ENCODE measurements at places on chromosomes 1 and 21.

GRCh38 chr1:1627261-1627828 is 4.6 kb upstream of the MMP23B start:
- DNase-seq, result no peak

DNA sequence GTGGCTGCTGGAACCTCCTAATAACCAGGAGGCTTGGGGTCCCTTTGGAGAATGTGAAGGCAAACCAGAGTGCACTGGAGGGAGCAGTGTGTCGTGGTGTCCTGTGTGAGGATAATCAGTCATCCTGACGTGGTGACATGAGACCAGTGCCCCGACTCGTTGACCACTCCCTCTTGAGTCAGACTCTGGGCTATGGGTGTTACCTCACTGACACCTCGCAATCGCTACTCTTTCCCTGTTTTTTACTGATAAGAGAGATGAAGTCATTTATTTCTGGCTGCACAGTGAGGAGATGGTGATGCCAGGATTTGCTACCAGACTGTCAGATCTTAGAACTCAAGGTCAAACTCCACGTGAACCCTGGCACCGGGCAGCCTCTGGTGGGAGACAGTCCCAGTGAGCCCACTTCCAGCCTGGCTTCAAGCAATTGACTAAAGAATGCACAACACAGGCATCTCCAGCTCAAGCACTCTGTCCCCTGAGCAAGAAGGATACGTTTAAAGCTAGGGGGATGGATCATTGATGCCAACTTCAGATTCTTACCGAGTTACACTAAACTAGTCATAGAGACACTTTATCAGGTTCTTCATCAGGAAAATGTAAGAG is 30.3 kb downstream of the UBASH3A start:
- no peak for DNase-seq

GRCh38 chr1:162676750-162677149 is 44.5 kb downstream of the DDR2 start:
- no peak for DNase-seq

GRCh38 chr21:36917471-36918158 is 48.9 kb downstream of the HLCS start:
- no peak for DNase-seq

GRCh38 chr1:193525917-193526710 is 339.7 kb upstream of the B3GALT2 start:
- DNase-seq, result no peak

DNA sequence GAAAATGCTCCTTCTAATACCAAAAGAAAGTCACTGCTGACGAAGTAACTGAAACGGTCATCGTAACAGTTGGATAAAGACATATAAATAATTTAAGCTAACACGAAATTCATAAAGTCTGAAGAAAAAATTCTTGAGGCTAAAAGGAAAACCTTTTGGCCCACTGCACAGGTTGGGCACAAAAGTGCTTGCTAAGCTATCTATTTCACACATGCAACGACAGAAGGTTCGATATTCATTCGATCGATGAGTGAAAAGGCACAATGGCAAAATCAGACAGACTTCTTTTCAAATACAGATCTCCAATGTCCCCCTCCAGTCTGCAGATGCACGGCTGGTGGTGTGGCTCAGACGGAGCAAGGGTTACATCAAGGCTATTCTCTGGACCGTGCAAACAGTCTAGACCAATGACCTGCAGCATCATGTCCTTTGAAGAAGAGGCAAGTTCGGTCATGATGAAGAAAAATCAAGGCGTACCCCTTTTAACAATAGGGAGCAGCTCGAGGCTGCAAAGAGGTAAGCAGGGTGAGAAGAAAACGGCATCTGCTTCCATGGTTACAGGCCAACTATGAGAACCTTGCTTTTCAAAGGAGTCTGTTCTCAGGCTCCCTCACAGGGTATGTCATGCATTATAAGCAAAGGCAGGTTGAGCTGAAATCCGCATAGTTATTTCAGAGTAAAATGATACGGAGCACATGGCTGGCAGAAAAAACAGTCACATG is 579.6 kb downstream of the USP25 start:
- no peak for DNase-seq

DNA sequence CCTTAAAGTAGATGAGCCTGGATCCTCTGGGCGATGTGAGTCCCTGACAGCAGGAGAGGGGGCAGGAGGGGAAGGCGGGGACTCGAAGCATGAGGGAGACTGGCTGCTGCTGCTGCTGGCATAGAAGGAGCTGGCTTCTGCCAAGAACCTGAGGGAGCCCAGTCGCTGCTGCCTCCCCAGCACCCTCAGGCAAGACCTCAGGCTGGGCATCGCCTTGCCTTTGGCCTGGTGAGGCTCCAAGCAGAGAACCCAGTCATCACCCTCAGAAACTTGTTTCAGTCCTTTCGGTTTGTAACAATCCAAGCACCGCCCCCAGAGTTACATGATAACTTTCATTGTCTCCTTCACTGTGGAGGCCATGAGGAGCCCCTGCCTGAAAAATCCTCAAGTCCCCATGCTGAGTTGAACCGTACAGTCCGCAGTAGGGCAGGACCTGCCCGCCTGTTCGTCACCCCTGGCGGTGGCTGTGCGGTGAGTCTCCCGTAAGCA is 38.8 kb downstream of the POFUT2 start:
- no peak for DNase-seq

DNA sequence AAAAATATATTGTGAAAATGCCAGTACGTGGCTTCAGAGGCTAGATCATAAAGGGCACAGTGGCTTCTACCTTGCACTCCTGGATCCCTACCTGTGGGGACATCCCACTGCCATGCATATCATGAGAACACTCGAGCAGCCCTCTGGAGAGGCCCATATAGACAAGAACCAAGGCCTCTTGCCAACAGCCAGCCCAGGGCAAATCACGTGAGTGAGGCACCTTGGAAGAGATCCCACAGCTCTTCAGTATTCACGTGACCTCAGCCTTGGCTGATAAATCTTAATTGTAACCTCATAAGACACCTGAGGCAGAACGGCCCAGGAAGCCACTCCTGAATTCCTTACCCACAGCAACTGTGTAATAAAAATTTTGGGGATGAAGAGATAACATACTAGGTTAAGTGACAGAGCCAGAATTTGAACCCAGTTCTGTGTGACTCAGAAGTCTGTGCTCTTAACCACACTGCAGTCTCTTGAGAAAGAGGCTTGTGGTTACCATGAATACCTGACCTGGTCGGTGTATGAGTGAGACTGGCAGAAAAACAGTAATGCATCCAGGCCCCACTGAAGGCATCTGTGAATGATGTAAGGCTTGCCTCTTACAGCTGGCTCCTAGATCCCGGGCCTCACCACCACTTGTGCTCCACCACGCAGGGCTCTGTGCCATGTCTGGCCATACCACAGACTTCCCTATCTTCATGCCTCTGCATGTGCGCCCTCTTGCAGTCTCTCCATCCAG is 6.9 kb upstream of the A3GALT2 start:
- DNase-seq, result no peak

Data from stimulated activated naive CD8-positive, alpha-beta T cell treated with anti-CD3 and anti-CD28 coated beads, Interleukin-15, amount 100 ng/mL, for 72 hours (primary cell).